ENCODE measurements at places on chromosomes 6 and 20. TPM values are rescaled to one million over a fixed set of nuclear protein-coding genes. Genes with fewer than 3 reads are reported as not detected.

- DNase-seq, result no peak
Measured at GRCh38 chr6:113843500-113844073, 13.6 kb upstream of the MARCKS start.

- no peak for DNase-seq
Measured at GRCh38 chr6:63418741-63419140, 99.0 kb upstream of the LGSN start.

Gene MOG
- 2.0 TPM for total RNA-seq

DNA sequence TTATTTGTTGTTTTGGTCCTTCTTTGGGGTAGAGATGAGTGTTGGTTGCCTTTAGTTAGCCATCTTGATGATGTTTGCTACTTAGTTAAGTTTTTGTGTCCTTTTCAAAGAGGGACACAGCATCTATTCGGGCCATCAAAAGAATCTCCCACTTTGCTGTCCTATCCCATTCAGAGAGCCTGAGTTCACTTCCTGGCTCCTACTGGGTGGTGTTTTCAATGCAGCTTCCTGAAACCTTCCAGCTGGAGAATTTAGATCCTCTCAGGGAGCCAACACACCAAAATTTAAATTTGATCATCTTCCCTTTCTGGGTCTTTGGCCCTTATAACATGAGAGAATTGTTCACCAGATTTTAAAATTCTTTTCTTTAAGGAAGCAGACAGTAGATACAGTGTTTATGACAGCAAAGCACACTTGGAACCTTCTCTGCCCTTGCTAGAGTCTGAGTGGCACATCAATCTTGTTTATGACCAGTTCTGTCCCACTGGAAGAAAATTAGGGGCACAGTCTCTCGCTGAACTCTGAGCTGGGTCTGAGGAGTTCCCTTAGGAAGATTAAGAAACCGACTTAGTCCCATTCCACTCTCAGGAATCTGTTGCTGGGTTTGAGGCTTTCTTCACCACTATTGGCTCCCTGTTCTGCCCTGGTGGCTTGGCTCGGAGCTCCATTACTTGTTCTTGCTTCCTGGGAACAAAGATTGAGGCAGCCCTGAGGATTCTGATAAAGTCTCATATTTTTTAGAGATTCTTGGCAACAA is 115.5 kb downstream of the CCDC170 start:
- no peak for DNase-seq

- DNase-seq, result no peak
Measured at GRCh38 chr6:55016261-55016660, 158.1 kb upstream of the HCRTR2 start.

GRCh38 chr6:45417436-45417835 is 39.7 kb upstream of the SUPT3H start:
- no peak for DNase-seq

DNA sequence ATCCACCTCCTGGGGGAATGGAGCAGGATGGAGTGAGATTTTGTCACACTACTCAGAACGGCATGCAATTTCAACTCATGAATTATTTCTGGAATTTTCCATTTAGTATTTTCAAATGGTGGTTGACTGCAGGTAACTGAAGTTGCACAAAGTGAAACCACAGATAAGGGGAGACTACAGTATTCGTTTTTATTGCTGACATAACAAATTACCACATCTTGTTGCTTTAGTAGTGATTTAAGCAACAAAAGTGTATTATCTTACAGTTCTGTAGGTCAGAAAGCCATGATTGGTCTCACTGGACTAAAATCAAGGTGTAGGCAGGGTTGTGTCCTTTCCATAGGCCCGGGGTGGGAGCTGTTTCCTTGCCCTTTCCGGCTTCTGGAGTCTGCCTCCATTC is 133.4 kb upstream of the B3GAT2 start:
- no peak for DNase-seq

GRCh38 chr6:40471243-40471642 is 115.9 kb downstream of the LRFN2 start:
- no peak for DNase-seq

Gene KIAA1755
- total RNA-seq, result 0.24 TPM

DNA sequence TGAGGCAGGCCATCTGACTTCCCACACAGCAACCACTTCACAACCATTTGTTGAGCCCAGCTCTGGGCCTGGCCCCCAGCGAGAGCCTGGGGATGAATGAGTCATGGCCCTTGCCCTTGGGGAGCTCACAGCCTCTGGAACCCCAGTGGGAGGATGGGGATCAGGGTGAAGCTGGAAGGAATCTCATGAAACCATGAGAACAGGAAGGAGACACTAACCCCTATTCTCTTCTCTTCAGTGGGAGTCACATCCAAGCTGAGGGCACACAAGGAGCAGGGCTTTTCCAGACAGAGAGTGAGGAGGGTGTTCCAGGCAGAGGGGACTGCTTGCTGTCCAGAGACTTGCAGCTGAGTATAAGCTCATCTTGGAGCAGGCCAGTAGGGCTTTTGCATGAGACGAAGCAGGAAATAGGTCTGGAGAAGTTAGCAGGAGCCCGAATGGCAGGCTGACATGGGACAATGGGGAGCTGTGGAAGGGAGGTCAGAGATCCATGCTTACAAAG is 7.5 kb downstream of the FOXS1 start:
- DNase-seq, result peak; percentile 39
